ENCODE measurements at places on chromosomes 6 and 20.
A peak's percentile ranks its signal among the peaks of the same experiment; 100 is the strongest.

DNA sequence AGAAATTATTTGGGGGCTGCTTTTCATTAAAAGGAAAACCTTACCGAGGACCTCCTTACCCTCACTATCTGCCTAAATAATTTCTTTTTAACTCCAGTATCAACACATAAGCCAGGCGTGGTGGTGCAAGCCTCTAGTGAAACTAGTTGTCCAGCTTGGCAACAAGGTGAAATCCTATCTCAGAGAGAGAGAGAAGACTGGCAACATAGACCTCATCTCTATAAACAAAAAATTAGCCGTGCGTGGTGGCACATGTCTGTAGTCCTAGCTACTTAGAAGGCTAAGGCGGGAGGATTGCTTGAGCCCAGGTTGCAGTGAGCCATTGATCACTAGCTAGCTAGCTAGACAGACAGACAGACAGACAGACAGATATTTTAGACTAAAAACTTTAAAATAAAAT, 92.5 kb downstream of the ARMC2 start:
- DNase-seq, result no peak

GRCh38 chr20:37270576-37271420, 9.2 kb upstream of the GHRH start:
- DNase-seq, result no peak

GRCh38 chr6:133550026-133550425, 308.9 kb downstream of the EYA4 start:
- DNase-seq, result no peak

- DNase-seq, result no peak
These were observed 3.0 kb downstream of the CCN2 start for GRCh38 chr6:131947986-131948661.

GRCh38 chr6:129252377-129253071, 369.6 kb downstream of the LAMA2 start:
- DNase-seq, result no peak

DNA sequence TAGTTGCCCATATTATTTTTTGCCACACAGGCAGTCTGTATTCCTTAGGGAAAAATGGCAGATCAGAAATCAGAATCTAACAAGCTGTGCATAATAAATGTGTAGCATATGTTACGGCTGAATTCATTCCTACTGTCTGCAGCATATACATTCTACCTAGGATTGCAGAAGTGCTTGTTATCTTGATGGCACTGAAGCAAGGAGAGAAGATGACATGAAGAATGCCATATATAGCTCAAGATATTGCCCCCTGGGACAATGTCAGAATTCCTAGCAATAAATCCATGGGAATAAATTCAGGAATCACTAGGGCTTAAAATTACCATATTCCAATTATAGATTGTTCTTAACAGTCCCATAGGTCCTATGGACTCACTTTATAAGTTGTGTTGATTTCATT, 293.0 kb upstream of the CNR1 start:
- no peak for DNase-seq

DNA sequence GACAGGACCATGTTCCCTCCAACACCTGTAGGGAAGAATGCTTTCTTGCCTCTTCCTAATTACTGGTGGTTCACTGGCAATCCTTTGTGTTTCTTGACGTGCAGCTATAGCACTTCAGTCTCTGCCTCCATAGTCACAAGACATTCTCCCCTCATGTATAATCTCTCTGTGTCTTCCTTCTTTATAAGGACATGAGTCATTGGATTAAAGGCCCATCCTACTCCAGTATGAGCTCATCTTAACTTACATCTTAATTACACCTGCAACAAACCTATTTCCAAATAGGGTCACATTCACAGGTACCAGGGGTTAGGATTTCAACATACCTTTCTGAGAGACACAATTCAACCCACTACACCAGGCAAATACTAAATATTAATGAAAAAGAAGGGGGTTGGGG, 213.6 kb downstream of the RNGTT start:
- no peak for DNase-seq

DNA sequence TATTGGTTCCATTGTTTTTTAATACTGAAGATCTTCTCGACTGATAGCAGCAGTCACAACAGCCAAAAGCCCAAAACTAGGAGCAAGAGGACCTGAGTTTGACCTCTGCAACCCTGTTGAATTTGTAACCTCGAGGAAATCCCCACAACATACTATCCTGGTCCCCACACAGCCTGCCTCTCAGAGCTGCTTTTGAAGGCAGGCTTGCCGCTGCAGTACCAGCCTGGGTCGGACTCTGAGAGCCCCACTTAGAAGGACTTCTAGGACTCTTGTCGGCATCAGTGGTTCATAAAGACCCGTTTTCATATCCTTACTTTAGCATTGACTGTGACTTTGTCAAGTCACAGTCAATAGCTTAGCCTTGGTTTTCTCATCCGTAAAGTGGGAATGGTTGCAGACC, 49.3 kb downstream of the EBF4 start:
- no peak for DNase-seq

DNA sequence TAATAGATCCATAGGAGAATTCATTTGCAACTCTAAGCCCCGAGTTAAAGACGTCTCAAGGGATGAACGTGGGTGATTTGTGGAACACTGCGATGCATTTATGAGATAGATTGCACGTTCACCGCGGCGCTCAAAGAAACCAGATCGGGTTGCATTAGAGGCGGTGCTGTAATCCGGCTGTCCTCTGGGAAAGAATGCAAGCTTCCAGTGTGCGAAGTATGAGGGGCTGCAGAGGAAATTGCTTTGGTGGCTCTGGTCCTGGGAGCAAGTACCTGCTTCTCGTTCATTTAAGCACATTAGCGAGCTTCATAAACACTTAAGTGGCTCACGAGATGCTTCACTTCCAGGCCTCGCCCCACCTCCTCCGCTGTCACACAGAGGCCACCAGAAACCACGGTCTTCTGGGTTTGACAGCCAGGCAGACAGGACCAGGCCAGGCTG, 182.3 kb downstream of the CDH4 start:
- DNase-seq, result no peak

DNA sequence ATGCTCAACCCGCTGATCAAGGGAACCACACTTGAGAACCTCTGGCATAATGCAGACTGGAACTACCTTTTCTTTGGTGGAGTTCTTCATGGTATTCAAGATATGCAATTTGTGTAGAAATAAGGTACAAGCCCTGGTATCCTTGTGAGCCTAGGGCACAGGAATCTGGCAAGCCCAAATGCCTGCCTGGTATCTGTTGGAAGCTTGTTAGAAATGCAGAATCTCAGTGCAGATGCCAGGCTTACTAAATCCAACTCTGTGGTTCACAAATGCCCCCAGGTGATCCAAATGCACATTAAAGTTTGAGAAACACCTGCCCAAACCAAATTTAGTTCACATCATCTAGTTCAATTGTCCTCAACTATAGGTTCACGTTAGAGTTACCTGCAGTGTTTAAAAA, 159.8 kb upstream of the LAMP5 start:
- no peak for DNase-seq

- DNase-seq, result no peak
These were observed 161.0 kb upstream of the SGK1 start for GRCh38 chr6:134478764-134479399.

- DNase-seq, result peak; percentile 19
These were observed 52.1 kb upstream of the BEND6 start for GRCh38 chr6:56902641-56903464.

GRCh38 chr6:145569140-145569539, 166.2 kb downstream of the EPM2A start:
- no peak for DNase-seq

- no peak for DNase-seq
These were observed 392.0 kb downstream of the SYNE1 start for GRCh38 chr6:152244998-152245630.

DNA sequence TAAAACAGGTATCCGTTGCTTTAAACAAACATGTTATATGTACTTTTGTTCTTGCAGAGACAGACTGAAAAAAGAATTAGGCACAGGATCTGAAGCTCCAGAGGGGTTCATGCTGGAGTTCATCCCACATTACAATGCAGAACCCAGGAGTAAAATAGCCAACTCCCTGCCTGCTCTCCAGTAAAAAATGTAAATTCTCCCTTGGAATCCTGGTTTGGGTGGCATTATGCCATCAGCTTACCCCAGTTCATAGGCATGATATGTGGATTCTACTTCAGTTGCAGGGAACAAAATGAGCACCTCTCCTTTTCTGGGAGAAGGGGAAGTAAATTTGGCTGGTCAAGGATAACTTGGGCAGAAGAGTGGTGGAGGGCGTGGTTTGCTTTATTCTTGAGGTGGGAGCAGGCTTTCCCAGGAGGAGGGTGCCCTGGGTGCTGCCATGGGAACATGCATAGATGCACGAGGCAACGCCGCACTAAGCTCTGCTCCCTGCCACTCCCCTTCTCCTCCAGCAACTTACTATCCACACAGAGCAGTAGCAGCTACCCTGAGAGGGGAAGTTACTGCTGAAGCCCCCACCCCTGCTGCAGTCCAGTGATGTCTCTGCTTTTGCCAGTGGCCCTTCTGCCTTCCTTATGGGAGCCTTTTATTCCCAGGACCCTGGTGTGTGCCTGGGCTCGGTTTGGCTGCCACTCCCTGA, 71.6 kb upstream of the GLP1R start:
- DNase-seq, result no peak

DNA sequence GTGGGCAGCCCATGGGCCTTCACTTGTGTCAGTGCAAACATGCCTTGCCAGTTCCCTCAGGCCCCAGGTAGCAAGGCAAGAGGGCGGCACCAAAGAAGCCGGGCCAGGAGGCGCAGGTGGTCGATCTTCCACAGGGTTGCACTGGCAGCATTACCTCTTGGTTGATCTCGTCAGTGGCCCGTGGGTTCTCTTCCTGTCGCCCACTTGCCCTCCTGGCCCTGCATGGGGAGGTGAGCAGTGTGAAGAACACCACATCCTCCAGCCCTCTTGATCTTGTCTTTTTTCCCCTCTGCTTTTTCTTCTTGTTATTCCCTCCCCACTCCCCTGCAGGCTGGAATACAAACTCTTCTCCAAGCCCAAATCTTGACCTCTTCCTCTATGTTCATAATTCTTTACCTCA, 3.0 kb upstream of the CST11 start:
- DNase-seq, result no peak

GRCh38 chr20:34579979-34580940, 21.7 kb downstream of the MAP1LC3A start:
- DNase-seq, result no peak

DNA sequence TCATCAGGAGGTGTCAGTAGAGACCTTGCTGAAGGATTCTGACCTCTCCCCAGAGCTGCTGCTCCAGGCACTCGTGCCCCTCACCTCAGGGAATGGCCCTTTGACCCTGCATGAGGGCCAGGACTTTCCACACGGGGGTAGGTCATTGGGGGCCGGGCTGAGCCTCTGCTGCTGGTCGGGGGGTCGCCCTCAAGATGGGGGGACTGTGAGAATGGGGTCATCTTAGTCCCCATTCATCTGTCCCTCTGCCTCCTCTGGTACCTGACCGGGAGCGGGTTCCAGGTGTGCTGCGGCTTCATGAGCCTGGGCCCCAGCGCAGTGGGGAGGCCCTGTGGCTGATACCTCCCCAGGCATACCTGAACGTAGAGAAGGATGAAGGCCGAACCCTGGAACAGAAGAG, 15.8 kb downstream of the DNPH1 start:
- DNase-seq, result no peak

- DNase-seq, result no peak
These were observed 47.7 kb downstream of the DNAH8 start for GRCh38 chr6:38762848-38763247.

DNA sequence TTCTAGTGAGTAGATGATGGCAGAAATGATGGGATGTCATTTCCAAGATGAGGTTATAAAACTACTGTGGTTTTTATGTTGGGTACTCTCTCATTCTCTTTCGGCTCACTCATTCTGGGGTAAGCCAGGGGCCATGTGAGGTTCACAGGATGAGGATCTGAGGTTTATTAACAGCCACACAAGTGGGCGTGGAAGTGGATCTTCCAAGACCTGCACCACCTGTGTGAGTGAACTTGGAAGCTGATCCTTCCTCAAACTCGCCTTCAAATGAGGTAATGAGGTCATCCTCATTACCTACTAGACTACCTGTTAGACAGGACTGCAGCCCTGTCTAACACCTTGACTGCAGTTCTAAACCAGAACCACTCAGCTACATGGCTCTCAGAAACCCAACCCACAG, 45.1 kb upstream of the TAGAP start:
- DNase-seq, result no peak

DNA sequence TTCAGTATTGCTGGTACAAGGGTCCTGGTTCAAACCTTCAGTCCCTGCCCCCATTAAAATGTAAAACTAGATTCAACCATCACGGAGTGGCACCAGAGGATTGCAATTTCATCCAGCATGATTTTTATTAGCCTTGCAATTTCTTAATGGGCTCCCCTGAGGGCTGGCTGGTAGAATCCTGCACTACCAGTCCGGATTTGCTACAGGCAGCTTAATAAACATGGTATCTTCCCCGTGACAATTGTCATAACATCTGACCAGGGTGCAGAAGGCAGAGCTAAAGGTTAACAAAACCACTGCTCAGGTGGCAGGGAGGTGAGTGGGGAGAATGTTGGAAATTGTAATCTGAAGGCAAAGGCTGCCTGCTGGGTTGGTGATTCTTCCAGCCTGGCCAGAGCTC, 94.5 kb downstream of the PKHD1 start:
- DNase-seq, result no peak

DNA sequence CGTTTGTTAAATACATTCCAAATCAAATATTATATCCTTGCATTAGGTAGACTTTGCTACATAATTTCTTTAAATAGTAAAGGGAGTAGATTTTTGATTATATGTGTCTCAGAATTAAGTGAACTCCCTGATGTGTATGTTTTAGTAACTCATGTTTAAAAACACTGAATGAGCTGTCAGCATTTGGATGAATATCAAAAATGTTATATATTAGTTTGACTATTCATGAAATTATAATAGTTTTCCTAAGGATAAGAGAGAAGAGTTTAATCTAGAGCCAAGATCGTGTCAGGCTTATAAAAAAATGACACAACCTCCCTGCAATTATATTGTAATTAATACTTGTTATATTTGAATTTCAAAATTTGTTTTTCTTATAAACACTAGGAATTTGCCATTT, 195.2 kb downstream of the COL19A1 start:
- DNase-seq, result no peak

DNA sequence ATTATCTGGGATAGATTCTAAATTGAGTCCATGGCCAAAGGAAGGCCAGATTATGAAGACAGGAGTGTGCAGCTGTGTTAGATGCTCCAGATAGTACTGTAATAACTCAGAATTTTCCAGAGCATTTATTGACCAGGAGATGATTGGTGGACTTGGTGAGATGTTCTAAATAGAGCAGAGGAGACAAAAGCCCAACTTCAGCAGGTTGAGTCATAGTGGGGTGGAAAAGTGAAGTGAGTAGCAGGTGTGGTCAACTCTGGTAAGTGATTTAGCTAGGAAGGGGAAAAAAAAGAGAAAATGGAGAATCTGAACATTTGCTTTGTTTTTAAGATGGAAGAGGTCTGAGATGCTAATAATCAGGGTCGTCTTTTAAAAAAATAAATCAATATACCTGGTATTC, 227.4 kb downstream of the TMEM200A start:
- no peak for DNase-seq

- peak; percentile 57 for DNase-seq
These were observed 156.6 kb downstream of the UNC5CL start for GRCh38 chr6:40882323-40882997.

GRCh38 chr20:45969712-45970634, 2.0 kb downstream of the ZNF335 start:
- DNase-seq, result peak; percentile 33

GRCh38 chr6:3233904-3234303, 6.5 kb upstream of the TUBB2B start:
- DNase-seq, result no peak

Data from NCI-H1092 treated with DMSO at 0.1 percent for 48 hours (cell line).